A673 (cell line): ENCODE measurements at places on chromosomes 5 and 9. TPM values are rescaled to one million over a fixed set of nuclear protein-coding genes. Genes with fewer than 3 reads are reported as not detected.

- H3K27ac ChIP-seq, result no peak overlapping the region
- H3K27me3 ChIP-seq, result no peaks in the 10 kb centered on the region
- no peaks in the 10 kb centered on the region for H3K36me3 ChIP-seq
These were observed 1.5 kb downstream of the MAMDC4 start for GRCh38 chr9:136853596-136854112.

DNA sequence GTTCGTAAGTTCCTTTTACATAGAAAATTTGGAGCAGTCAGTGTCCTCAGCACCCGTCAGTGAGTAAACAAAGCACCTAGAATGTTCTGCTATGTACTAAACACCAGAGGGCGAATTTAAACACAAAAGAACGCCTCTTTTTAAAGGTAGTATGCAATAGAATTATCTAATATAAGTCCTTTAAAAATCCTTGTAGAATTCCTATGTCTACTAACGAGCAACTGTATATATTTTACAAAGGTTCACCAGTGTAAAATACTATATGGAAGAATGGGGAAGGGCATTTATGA is 499 bp upstream of the TMEM232 start:
- no peaks in the 10 kb centered on the region for H3K27me3 ChIP-seq
- peak overlapping the region; percentile 40 for H3K4me3 ChIP-seq
- no peaks in the 10 kb centered on the region for H3K36me3 ChIP-seq
- H3K27ac ChIP-seq, result no peak overlapping the region
- H3K4me1 ChIP-seq, result no peaks in the 10 kb centered on the region
- no peak for DNase-seq

DNA sequence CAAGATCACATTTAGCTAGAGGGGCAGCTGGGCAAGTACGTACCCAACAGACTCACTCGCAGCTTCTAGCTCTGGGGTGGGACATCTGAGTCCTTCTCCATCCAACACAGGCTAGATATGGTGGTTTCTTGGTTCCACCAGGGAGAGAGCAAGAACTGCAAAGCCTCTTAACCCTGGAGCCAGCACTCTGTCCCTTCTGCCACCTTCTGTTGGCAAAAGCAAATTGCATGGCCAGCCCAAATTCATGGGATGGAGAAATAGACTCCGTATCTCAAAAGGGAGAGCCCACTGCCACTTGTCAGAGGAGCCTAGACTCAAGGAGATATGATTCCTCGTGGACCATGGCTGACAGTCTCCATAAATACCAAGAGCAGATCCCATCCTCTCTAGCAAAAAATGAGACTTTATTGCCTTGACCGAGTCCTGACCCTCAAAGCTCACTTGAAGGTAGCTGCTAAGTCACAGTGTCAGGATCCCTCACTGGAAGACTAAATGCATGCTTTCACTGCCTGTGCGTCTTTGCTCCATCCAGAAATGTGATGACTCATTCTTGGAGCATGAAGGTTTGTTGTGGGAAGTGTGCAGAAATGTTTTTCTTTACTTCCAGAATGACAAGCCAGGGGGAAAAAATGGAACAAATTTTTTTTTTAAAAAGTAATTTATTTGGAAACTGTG is 28.8 kb upstream of the ROR2 start:
- no peak overlapping the region for H3K27ac ChIP-seq
- no peaks in the 10 kb centered on the region for H3K36me3 ChIP-seq
- DNase-seq, result peak; percentile 60
- H3K27me3 ChIP-seq, result no peaks in the 10 kb centered on the region
- no peak overlapping the region for H3K4me3 ChIP-seq
- no peaks in the 10 kb centered on the region for H3K4me1 ChIP-seq

DNA sequence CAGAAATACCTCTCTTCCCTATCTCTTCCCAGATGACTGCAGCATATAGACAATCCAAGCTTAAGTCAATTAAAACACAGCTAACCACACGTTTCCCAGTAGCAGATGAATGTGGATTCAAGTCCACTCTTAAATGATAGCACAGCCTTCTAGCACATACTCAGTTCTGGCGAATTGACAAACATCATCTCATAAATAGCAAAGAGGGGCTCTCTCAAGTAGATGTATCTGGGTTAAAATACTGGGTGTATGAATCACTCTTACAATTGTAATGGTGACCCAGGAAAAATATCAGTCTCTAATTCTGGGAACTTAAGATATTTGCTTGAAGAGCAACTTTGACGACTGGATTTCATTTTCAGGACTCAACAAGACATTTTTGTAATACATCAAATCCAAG is 67.0 kb upstream of the HAPLN1 start:
- H3K27me3 ChIP-seq, result no peaks in the 10 kb centered on the region
- H3K4me1 ChIP-seq, result no peaks in the 10 kb centered on the region
- DNase-seq, result no peak
- H3K36me3 ChIP-seq, result no peaks in the 10 kb centered on the region
- H3K4me3 ChIP-seq, result no peak overlapping the region

DNA sequence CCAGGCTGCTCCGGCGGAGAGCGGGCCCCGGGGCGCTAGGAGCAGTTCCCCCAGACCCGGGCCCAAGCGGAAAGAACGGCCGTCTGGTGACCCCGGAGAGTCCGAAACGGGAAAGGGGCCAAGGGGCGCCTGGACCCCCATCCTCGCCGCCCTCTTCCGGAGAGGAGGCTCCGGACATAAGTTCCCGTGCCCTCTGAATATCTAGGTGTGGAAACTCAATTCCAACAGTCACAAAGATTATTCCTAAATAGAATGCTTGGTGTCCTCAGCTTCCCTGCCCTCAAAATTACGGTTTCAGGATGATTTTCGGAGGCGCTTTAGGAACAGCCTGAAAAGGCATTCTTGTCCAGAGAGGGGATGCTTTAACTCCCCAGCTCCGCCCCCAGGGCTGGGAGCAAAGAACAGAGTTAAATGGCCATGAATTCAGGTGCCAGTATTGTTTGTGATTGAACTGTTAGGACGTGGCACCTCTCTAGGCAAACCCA is 681 bp upstream of the LHFPL2 start:
- peak overlapping the region; percentile 78 for H3K4me3 ChIP-seq
- no peak overlapping the region for H3K27ac ChIP-seq
- peaks cover 11% of the 10 kb centered on the region for H3K4me1 ChIP-seq
- DNase-seq, result peak; percentile 31
- no peaks in the 10 kb centered on the region for H3K36me3 ChIP-seq

GRCh38 chr5:74935752-74936091 is 69.5 kb upstream of the FAM169A start:
- H3K36me3 ChIP-seq, result no peaks in the 10 kb centered on the region
- no peak for DNase-seq
- no peaks in the 10 kb centered on the region for H3K27me3 ChIP-seq
- H3K27ac ChIP-seq, result peak overlapping the region; percentile 9

GRCh38 chr9:19298436-19299000 is 68.0 kb downstream of the DENND4C start:
- no peaks in the 10 kb centered on the region for H3K4me1 ChIP-seq
- no peaks in the 10 kb centered on the region for H3K27me3 ChIP-seq
- no peak for DNase-seq

DNA sequence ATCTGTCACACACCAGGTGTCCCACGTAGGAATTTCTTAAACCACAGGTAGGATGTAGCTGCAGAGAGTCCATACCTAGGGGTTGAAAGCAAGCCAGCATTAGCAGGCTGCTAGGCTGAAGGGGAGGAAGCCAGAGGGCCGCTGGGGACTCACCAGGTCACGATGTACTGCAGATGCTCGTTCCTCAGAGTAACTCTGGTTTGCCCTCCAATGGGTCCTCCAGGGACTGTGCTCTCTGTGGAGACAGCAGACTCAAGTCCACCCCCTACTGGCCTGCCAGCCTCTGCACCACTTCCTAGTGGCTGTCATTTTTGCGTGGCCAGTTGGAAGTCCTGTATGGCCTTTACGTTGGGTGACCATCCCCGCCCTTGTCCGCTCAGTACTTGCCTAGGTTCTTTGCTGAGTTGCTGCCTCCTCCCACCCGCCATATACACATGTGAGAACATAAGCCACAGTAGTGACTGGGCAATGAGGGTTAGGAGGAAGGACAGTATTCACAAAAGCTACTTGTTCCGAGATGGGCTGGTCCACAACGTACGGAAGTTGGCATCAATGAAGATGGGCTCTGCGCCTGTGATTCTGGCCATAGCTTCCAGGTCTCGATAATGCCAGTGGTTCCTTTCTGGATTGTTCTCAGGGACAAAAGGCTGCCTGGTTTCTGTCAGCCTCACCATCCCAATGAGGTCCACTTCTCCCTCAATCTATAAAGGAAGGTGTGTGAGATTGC is 4.1 kb downstream of the RPL7A start:
- H3K27me3 ChIP-seq, result no peaks in the 10 kb centered on the region
- peak; percentile 81 for DNase-seq
- no peak overlapping the region for H3K4me3 ChIP-seq
- H3K27ac ChIP-seq, result peak overlapping the region; percentile 27
- peaks cover 48% of the 10 kb centered on the region for H3K36me3 ChIP-seq
- H3K4me1 ChIP-seq, result peaks cover 16% of the 10 kb centered on the region

GRCh38 chr9:129160712-129161533 is 17.1 kb downstream of the IER5L start:
- H3K27ac ChIP-seq, result no peak overlapping the region
- no peak for DNase-seq
- H3K27me3 ChIP-seq, result no peaks in the 10 kb centered on the region
- no peaks in the 10 kb centered on the region for H3K36me3 ChIP-seq
- H3K4me1 ChIP-seq, result no peaks in the 10 kb centered on the region
- no peak overlapping the region for H3K4me3 ChIP-seq

DNA sequence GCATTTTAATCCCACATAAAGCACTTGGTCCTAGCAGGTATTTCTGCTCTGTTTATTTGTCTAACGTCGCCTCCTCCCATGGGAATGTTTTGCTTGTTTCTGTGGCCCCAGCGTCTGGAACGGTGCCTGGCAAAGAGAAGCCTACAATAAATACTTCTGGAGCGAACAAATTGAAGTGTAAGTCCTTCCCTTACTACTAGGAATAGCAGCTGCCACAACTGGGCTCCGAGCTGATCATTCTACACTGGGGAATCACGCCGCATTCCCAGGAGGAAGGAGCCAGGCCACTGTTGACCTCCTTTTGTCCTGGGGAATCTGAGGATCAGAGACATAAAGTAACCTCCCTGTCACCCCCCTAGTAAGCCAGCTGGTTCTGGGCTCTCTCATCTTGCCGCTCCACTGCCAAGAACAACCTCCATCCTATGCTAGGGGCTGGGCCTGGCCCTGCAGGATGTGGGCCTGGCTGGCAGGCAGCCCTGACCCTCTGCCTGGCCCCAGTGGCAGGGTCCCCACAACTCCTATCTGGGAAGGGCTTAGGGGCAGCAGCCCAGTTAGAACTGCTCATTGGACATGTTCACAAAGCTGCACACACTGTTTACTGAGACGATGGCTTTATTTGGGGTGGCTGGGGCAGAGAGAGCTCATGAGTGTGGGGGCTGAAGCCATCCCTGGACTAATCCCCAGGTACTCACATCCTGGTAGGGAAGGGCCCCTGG is 82.8 kb downstream of the GTF3C4 start:
- no peak overlapping the region for H3K4me3 ChIP-seq
- DNase-seq, result no peak
- peaks cover 10% of the 10 kb centered on the region for H3K27me3 ChIP-seq
- no peak overlapping the region for H3K27ac ChIP-seq
- H3K36me3 ChIP-seq, result no peaks in the 10 kb centered on the region

GRCh38 chr9:35909687-35910612 is 660 bp downstream of the SPAAR start:
- no peak overlapping the region for H3K4me3 ChIP-seq
- H3K27me3 ChIP-seq, result no peaks in the 10 kb centered on the region
- H3K36me3 ChIP-seq, result no peaks in the 10 kb centered on the region
- no peak for DNase-seq

- no peak overlapping the region for H3K27ac ChIP-seq
- no peak for DNase-seq
- no peaks in the 10 kb centered on the region for H3K36me3 ChIP-seq
These were observed 522.9 kb upstream of the DAB2 start for GRCh38 chr5:39947657-39948056.

DNA sequence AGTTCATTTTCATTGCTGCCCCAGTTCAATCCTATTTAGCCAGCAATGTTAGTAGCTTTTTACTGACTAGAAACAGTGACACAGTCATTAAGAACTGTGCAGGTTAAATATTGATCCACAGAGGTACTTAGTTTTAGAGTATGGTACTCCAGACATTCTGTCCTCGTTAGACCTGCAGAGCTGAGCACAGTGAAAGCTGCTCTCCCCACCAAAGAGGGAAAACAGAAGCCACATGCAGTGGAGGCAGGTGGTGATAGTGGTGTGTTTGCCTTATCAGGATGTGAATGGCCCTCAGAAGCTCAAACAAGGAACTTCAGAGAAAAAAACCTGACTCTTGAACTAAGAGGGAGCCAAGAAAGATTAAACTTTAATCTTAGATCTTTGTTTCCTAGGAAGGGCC is 75.5 kb downstream of the UNC13B start:
- H3K27ac ChIP-seq, result no peak overlapping the region
- H3K27me3 ChIP-seq, result no peaks in the 10 kb centered on the region
- no peak overlapping the region for H3K4me3 ChIP-seq
- H3K4me1 ChIP-seq, result peaks cover 5% of the 10 kb centered on the region
- no peaks in the 10 kb centered on the region for H3K36me3 ChIP-seq

DNA sequence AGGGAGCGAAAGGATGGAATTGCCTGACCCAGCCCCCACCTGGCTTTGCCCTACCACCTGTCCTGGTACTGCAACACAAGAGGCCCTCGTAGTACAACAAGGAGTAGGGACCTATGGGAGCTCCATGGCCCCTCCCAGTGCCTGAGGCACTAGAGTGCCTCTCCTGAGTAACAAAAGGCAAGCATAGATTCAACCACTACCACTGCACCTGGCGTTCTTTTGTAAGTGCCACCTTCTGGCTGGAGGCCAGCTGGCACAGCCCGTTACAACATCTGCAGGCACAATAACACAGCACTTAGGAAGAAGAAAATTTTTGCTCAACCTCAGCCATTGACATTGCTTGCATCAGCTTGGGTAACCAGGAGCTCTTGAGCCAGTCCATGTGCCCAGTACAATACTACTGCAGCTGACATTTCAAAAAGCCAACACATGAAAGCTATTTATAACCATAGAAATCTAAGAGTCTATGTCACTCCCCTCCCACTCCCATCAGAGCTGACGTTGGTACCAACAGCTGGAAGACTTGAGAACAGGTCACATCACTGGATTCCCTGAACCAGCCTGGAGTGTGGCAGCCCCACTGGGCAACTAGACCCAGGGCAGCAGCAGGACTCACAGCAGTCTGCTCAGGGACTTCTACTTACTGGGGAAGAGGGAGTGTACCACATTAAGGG is 17.7 kb upstream of the FAM174A start:
- H3K36me3 ChIP-seq, result no peaks in the 10 kb centered on the region
- H3K4me1 ChIP-seq, result no peaks in the 10 kb centered on the region
- H3K4me3 ChIP-seq, result no peak overlapping the region
- H3K27me3 ChIP-seq, result no peaks in the 10 kb centered on the region
- H3K27ac ChIP-seq, result no peak overlapping the region
- no peak for DNase-seq

- no peak overlapping the region for H3K27ac ChIP-seq
- H3K27me3 ChIP-seq, result peaks cover 19% of the 10 kb centered on the region
- no peaks in the 10 kb centered on the region for H3K4me1 ChIP-seq
- no peaks in the 10 kb centered on the region for H3K36me3 ChIP-seq
These were observed 24.8 kb upstream of the OTP start for GRCh38 chr5:77663090-77663863.

GRCh38 chr5:122498163-122498562 is 186.1 kb downstream of the SNCAIP start:
- H3K4me1 ChIP-seq, result no peaks in the 10 kb centered on the region
- no peaks in the 10 kb centered on the region for H3K27me3 ChIP-seq
- H3K36me3 ChIP-seq, result no peaks in the 10 kb centered on the region
- H3K27ac ChIP-seq, result no peak overlapping the region
- peak; percentile 4 for DNase-seq

HDAC3 gene
- total RNA-seq, result 93.1 and 109 TPM in 2 replicates

RIMOC1 gene
- total RNA-seq, result 43.4 and 48.3 TPM in 2 replicates

ANKRD18B gene
- total RNA-seq, result not detected in 2 replicates

ERBIN gene
- total RNA-seq, result 47.5 and 51.4 TPM in 2 replicates

AJM1 gene
- total RNA-seq, result 1.8 and 2.0 TPM in 2 replicates

HAVCR2 gene
- 0.13 and 0.19 TPM in 2 replicates for total RNA-seq

KCNMB1 gene
- not detected in 2 replicates for total RNA-seq

CAMLG gene
- total RNA-seq, result 37.6 and 38.8 TPM in 2 replicates
